ENCODE measurements at places on chromosomes 5 and 9.

- DNase-seq: no peak
Observed at GRCh38 chr9:76887003-76887821, 18.7 kb downstream of the PRUNE2 start.

DNA sequence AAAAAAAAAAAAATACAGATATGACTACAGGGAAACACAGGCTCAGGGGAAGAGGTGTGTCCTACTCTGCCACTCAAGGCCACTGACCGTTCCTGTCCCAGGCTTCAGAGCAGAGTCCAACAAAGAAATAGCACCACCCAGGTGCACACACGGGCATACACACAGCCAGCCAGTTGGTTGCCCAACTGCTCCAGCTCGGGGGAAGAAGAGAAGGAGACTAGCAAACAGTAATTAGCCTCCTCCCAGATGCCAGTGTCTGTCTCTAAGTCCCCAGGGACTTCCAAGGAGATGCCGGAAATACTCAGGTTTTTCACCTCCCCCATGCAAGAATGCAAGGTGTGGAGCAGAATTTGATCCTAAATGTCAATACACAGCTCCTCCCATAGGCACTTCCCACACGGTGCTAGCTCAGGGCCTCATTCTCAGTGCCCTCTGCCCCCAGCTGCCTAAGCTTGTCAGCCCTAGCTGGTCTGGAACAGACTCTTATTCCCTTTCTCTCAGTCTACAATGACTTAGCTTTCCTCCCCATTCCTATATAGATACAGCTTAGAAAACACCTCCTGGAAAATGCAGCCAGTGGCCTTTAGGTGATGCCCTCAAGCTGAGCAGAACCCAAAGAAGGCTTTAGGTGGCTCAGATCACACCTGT lies 1.7 kb downstream of the MYORG start:
- DNase-seq: no peak

GRCh38 chr9:16312116-16312515 lies 558.4 kb downstream of the BNC2 start:
- no peak for DNase-seq

DNA sequence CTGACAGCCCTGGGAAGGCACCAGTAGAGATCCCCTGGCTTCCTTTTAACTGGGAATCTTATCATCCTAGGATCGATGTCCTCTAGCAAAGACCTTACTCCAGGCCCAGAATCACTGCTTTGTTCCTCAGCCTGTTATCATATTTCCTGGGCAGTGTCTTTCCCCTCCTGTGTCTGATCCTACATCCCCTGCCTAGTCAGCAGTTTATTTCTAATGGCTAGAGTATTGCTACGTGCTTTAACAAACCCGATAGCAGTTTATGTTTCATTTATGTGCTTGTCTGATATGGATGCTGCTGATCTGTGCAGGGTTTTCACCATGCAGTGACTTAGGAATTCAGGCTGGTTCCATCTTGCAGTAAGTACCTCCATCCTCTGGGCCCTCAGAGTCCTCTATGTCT lies 20.9 kb upstream of the BARX1 start:
- no peak for DNase-seq

GRCh38 chr5:154356020-154356655 lies 89.7 kb upstream of the SAP30L start:
- DNase-seq: no peak

DNA sequence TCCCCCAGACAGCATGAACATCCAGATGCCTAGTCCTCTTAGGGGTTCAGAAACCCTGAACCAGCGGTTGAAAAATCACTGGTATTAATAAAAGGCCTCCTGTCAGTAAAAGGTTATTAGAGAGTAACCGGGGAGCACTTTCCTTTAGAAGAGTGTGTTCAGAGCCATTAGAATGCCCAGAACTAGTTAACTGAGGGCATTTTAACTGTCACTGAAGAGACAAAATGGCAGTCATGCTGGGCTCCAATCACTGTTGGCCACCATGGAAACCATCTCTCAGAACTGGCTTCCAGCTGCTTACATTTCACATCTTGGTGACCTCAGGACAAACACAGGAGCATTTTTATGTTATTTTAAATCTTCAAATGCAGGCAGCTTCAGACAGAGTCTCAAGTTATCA lies 36.2 kb upstream of the GDA start:
- DNase-seq: no peak

DNA sequence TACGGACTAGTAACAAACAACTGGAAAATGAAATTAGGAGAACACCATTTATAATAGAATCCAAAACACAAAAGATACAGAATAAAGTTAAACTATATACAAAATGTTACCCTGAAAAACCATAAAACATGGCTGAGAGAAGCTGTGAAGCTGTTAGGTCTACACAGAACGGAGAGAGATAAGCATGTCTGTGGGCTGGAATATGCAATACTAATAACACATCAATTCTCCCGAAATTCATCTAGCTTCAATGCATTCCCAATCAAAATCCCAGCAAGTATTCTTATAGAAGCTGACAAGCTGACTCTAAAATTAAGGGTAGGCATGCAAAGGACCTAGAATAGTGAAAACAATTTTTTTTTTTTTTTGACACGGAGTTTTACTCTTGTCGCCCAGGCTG lies 32.5 kb downstream of the CAMSAP1 start:
- no peak for DNase-seq

DNA sequence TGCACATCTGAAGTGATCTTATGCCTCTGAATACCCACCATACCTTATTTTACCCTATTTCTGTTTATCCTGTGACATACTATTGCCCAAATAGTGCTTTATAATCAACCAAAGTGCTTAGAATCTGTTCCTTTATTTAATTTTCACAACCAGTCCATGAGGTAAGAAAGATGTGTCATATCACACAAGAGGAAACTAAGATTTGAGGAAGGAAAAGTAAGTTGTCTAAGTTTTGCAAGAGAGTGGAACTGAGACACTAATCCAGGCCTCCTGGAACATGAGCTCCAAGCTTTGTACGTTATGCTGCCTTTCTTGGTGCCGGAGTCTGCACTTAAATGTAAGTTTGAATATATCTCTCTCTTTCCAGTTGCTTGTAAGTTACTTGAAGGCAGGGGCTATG lies 17.2 kb downstream of the KDM3B start:
- DNase-seq: no peak

DNA sequence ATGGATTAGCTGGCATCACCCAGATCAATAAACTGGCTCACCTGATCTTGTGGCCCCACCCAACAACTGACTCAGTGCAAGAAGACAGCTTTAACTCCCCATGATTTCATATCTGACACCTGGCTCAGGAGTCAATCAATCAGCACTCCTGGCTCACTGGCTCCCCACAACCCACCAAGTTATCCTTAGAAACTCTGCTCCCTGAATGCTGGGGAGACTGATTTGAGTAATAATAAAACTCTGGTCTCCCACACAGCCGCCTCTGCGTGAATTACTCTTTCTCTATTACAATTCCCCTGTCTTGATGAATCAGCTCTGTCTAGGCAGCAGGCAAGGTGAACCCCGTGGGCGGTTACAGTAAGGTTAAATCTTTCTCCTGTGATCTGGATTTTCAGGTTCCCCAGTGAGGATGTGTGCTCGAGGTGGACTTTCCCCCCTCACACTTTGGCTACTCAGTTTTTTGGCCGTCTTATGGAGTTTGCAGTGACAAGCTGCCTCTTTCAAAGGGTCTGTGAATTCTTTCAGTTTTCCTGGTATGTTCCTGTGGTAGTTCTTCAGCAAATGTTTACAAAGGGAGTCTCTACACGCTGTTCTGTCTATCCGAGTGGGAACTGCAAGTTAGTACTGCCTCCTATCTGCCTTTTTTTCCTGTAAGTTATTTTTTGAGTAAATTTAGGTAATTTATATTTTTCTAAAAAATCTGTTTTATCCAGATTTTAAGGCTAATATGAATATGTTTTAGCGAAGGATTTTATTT lies 500.2 kb upstream of the NUDT12 start:
- DNase-seq: no peak

DNA sequence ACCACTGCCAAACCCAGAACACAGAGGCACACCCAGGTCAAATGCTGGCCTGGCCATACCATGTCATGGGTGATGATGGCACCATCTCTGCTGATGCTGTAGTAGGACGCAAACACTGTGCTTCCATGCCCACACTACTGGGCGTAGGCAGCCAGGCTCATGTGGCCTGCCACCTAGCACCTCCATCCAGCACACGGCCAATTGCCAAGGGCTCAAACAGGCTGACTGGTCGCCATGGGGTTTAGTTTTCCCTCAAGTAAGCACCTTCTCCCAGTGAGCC lies 39.4 kb downstream of the BICD2 start:
- DNase-seq: no peak

- no peak for DNase-seq
Observed at GRCh38 chr9:115126404-115126803, 8.4 kb upstream of the TNC start.

- no peak for DNase-seq
Observed at GRCh38 chr5:159002171-159002570, 97.5 kb downstream of the EBF1 start.

DNA sequence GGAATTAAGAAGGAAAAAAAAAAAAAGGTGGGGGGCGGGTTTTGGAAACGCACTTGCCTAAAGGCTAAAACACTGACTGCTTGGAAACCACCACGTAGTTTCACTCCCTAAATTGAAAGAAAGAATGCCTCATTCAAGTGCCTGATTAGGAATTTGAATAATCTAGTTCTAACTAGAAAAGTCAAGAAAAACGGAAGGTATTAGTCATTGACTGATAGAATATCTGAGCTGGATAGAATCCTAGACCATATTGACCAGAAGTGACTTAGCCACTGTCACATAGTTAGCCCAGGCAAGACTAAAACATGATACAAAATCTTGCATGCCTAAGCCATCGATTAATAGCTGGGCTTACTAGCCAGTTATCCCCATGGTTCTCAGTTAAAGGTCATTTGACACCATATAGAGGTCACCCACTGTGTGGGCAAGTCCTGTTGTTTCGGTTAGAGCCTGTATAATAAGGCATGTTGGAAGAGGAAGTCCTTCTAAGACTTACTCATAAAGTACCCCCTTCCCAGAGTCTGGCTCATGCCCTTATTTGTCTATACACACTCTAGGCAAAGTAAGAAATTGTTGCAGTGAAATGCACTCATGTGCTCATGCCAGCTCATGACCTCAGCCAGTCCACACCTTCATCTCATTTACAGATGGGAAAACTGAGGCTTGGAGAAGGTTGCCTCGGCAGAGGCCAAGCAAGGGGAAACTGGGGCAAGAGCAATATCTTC lies 40.2 kb downstream of the SH3RF2 start:
- no peak for DNase-seq

DNA sequence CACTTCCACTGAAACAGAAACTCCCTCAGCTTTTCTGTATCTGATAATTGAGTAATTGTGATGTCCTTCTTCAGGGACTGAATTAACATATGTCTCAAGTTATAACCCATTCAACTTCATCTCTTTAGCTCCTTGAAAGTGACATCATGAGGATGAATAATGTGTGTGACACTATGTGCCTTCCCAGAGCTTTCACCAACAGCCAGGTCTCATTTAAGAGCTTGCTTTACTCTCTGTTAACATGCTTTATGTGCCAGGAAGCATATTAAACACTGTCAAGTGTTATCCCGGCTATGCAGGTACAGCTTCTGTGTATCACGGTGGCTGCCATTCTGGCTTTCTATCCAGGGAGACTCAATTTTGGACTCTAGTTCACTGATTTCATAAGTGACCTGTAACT lies 799.9 kb downstream of the CDH12 start:
- no peak for DNase-seq

GRCh38 chr5:96431376-96432187 lies 1.5 kb downstream of the PCSK1 start:
- no peak for DNase-seq

DNA sequence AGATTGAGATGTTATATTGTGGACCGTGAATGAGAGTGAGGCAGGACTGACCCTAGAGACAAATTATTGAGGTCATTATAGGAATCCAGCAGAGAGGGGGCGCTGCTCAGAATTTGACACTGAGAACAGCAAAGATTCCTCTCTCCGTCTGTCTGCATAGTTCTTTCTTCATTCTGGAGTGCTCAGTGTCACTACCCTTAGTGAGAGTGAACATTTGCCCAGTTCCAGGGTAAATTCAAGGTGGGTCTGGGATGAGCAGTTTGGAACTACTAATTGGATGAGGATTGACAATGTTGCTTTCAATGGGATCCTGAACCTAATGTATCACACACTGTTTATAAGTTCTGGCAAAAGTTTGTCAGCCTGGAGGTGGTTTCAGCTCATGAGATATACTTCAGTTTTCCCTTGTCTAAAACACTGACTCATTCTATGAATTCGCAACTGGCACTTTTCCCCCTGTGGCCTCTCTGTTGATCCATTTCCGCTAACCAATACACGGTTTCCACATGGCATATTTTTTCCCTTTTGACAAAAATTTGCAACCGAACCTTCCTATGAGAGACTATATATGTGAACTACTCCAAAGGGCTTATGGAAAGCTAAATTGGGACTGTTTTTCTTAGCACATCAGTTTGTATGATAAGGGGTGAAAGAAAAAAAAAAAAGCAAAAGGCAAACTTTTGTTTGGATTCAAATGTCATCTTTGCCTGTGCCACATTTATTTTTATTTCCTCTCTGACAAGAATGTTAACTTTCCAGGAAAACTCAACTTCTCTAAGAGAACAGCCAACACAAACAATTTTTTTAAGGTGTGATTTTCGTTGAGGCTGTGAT lies 1240.7 kb upstream of the WWC1 start:
- no peak for DNase-seq

- no peak for DNase-seq
Observed at GRCh38 chr5:173155912-173156311, 11.6 kb downstream of the BNIP1 start.

DNA sequence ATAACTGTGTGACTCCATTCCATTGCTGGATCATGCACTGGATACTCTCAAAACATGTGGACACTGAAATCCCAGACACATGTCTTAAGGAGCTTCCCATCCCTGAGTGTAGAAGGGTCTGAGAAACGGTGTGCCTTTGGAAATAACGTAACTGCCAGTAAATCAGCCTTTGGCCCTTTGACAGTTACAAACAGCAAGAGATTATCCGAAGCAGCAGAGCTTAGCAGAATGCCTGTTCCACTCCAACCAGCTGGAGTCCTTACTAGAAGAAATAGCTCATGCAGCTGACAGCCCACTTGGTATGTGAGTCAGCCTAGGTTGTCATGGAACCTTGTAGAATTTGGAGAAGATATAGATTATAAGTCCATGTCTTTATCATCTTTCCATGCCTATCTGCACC lies 7.0 kb downstream of the TMEM252 start:
- no peak for DNase-seq

- DNase-seq: peak; percentile 27
Observed at GRCh38 chr5:177445052-177445916, 1.3 kb upstream of the PRR7 start.

GRCh38 chr5:158473016-158473635 lies 614.2 kb upstream of the CLINT1 start:
- no peak for DNase-seq

GRCh38 chr5:116451905-116452450 lies 122.6 kb downstream of the SEMA6A start:
- DNase-seq: no peak

DNA sequence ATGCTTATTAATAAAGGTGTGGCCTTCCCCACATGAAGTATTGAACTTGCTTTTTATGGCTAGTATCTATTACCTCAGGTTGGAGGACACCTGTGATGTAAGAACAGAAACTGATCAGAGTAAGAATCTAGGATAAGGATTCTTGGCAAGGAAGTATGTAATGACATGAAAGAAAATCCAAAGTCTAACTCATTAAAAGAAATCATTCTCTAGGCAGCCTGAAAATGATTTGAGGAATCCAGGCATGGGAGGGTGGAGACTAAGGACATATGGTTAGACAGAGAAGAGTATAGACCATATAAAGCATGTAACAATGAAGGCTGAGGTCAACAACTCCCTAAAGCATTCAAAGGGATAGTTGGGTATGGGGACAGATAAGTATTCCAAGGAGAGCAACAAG lies 32.9 kb downstream of the PFDN1 start:
- DNase-seq: no peak

Measured in effector CD8-positive, alpha-beta T cell (primary cell).